Activated T-helper 2 cell treated with anti-CD3 and anti-CD28 coated beads, Interferon-gamma antibody, Interleukin-2, Interleukin-4, amounts not matched to agents 10 μg/mL and 5 μg/mL and 100 μg/mL, durations not matched to agents 14 hours and 24 hours and 36 hours (primary cell): ENCODE measurements at places on chromosomes 2 and 18. TPM values are rescaled to one million over a fixed set of nuclear protein-coding genes. Genes with fewer than 3 reads are reported as not detected.

DNA sequence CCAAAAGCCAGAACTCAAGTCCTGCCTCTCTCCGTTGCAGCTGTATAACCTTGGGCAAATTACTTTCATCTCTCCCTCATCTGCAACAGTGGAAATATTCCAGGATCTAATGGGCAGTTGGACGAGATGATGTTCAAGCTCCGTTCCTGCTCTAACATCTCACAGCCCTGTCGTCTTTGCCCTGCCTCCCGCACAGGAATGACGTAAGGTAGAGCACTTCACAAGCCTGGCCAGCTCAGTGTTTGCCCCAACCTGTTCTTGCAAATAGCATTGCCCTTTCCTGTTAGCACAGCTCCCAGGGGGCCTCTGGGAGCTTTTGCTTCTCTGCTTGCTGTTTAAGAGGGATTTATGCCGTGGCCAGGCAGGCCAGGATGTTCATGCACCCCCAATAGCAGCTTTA lies 107.9 kb downstream of the KLHL29 start:
- H3K36me3 ChIP-seq = no peaks in the 10 kb centered on the region
- H3K4me1 ChIP-seq = peaks cover 65% of the 10 kb centered on the region
- H3K4me3 ChIP-seq = no peak overlapping the region
- no peak overlapping the region for H3K27ac ChIP-seq

Gene AFF3
- total RNA-seq = 1.4 and 1.7 TPM in 2 replicates

- no peak overlapping the region for H3K4me3 ChIP-seq
- no peak for DNase-seq
- H3K27ac ChIP-seq = no peak overlapping the region
Observed at GRCh38 chr18:31419457-31419932, 28.0 kb upstream of the DSG3 start.

Gene ZBTB7C
- total RNA-seq = 0.07 and 0.21 TPM in 2 replicates

Gene KCNJ3
- total RNA-seq = not detected in 2 replicates

DNA sequence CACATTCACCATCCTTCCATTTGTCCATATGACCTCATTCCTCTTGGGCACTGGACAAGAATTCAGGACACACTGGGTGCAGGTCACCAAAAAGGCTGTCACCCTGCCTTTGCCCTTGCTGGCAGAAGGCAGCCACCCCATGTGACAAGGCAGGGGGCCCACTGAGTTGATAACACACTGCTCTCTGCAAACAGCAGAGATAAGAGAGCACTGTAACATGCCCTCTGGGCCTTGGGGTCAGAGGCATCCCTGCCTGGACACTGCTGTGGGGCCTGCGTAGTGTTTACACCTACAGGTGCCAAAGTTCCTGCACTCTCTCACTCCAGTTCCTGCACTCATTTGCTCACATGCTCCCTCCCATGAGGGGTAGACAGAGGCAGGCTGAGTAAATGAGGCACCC lies 344.7 kb upstream of the TCF4 start:
- no peak for DNase-seq
- no peaks in the 10 kb centered on the region for H3K27me3 ChIP-seq
- H3K27ac ChIP-seq = no peak overlapping the region
- H3K4me1 ChIP-seq = no peaks in the 10 kb centered on the region
- no peak overlapping the region for H3K4me3 ChIP-seq

DNA sequence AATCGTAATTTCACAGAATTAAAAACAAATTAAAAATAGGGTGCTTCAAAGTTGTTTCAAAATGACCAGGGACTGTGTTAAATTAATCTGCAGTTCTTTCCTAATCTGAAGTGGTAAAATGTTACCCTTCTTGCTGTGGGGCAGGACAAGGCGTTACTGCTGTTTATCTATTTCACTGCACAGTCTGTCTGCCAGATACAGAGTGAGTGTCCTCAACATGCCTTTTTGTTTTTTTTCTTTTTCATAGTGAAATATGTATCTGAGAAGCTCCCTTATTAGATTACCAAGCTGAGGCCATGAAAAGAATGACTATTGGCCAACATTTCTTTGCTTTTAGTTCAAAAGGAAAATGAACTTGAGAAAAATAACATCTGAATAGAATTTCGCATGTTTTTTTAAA lies 38.0 kb downstream of the KCTD1 start:
- H3K4me1 ChIP-seq = no peaks in the 10 kb centered on the region
- H3K4me3 ChIP-seq = no peak overlapping the region
- no peak for DNase-seq
- no peaks in the 10 kb centered on the region for H3K36me3 ChIP-seq
- no peak overlapping the region for H3K27ac ChIP-seq
- no peaks in the 10 kb centered on the region for H3K27me3 ChIP-seq

Gene SP5
- 0.30 and 0.32 TPM in 2 replicates for total RNA-seq

- H3K27ac ChIP-seq = no peak overlapping the region
- peaks cover 8% of the 10 kb centered on the region for H3K4me1 ChIP-seq
- H3K36me3 ChIP-seq = peaks cover 52% of the 10 kb centered on the region
- H3K27me3 ChIP-seq = no peaks in the 10 kb centered on the region
- H3K4me3 ChIP-seq = no peak overlapping the region
Observed at GRCh38 chr2:9465170-9465569, 9.2 kb upstream of the IAH1 start.

- H3K27me3 ChIP-seq = peaks cover under 1% of the 10 kb centered on the region
- H3K4me3 ChIP-seq = no peak overlapping the region
- no peaks in the 10 kb centered on the region for H3K4me1 ChIP-seq
Observed at GRCh38 chr2:29991086-29991485, 69.7 kb upstream of the ALK start.

Gene FLACC1
- total RNA-seq = 0.84 and 1.6 TPM in 2 replicates

GRCh38 chr2:173199294-173199693 lies 123.6 kb downstream of the MAP3K20 start:
- no peak for DNase-seq
- no peaks in the 10 kb centered on the region for H3K4me1 ChIP-seq
- no peak overlapping the region for H3K4me3 ChIP-seq
- peaks cover 15% of the 10 kb centered on the region for H3K36me3 ChIP-seq
- no peak overlapping the region for H3K27ac ChIP-seq

DNA sequence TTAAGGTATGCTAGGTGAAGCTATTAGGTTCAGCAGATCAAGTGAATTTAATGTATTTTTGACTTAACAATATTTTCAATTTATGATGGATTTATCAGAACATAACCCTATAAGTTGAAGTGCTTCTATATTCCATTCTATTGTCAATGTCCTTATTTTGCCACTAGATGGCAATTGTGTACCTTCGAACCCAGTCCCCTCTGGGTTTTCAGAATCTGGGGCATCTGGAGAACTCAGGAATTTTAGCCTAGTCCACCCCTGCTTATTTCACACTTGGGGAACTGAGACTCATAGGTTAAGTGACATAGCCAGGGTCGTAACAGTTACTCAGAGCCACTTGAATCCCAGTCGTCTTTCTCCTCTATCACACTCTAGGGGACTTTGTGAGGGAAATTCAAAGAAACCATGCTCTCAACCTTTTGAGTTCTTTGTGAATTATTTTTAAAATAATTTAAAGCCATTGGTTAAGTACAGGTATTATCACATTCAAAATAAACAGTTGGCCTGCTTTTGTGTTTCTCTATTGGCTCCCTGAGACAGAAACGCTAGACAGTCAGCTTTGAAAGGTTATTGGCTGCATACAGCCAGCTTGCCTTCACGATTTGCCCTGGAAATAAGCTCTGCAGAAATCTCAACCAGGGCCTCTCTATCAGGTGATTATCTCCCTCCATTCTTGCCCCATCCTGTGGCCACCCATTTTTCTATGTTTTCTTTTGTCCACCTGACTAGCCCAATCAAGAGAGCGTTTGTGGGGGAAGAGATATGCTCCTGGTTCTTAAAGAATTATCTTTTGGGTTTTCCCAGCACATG lies 145.0 kb downstream of the TTC27 start:
- no peak overlapping the region for H3K4me3 ChIP-seq
- H3K27ac ChIP-seq = no peak overlapping the region

Gene POTEJ
- not detected in 2 replicates for total RNA-seq

Gene RUFY4
- 0.39 TPM in 1 of 2 replicates, not detected in the other for total RNA-seq

- H3K27me3 ChIP-seq = peaks cover 2% of the 10 kb centered on the region
- no peaks in the 10 kb centered on the region for H3K36me3 ChIP-seq
- no peak overlapping the region for H3K27ac ChIP-seq
- no peak for DNase-seq
- peaks cover 75% of the 10 kb centered on the region for H3K4me1 ChIP-seq
Observed at GRCh38 chr2:152411154-152411553, 76.2 kb downstream of the FMNL2 start.

Gene NT5DC4
- total RNA-seq = not detected in 2 replicates

Gene HTR2B
- not detected in 2 replicates for total RNA-seq

DNA sequence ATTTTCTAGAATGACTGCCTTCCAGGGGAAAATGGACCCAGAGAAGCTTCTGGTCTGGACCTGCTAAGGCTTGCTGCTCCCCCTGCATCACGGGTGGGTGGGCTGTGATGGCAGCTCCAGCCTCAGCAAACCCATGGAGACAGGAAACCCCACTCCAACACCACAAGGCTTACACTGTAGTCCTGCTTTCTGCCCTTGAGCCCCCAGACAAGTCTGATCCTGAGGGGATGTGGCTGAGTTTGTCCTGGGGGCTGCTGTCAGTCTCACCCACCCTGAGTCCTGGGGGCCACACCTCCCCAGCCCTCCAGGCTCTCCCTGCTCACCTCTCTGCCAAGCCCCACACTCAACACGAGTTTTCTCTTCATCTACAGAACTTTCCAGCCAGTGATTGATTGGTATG lies 279.4 kb downstream of the EIPR1 start:
- H3K36me3 ChIP-seq = no peaks in the 10 kb centered on the region
- no peak overlapping the region for H3K4me3 ChIP-seq
- no peak overlapping the region for H3K27ac ChIP-seq
- H3K4me1 ChIP-seq = no peaks in the 10 kb centered on the region
- DNase-seq = no peak

DNA sequence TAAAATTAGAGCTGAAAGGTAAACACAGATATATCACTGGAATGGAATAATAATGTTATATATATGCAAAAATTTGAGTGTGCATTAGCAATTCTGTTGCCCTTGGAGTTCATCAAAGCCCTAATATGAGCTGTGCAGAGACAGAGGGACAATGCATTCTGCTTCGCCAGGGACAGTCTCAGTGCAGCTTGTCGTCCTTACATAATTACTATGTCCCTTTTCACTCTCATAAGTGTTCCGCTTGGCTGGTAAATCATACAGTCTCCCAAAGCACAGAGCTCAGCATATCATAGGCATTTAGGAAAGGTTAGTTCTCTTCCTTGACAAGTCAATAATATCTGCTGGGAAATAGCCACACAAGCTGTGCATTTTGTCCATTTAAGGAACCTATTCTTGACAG lies 30.7 kb downstream of the MAPK4 start:
- H3K27ac ChIP-seq = no peak overlapping the region
- H3K36me3 ChIP-seq = no peaks in the 10 kb centered on the region

DNA sequence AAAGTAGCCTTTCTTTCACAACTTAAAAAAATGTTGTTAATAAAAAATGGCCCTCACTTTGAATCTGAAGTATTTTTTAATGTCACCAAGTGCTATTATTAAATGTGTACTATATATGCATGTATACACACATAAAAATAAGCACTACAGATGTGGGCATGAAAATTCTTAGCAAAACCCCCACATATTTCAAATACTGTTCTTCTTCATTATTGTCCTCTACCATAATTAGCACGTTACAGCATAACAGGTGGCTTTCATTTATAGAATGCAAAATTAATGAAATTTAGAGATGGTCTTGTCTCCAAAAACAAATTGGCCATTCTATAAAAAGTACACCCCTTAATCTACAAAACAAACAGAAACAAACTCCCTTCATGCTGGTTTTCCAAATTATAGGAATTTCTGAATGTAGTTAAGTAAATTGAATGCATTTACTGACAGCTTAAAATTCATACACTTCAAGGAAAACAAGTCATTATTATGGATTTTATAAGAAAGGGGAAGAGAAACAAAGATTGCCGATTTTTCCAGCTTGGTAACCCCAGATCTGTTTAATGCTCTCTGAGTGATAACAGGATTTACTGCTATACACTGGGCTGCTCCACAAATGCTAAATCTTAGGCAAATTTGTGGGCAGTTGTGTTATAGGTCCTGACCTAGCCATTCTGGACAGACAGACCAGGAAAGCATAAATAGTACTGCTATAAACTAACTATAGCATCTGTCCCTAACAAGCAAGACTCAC lies 67.2 kb downstream of the SPRED2 start:
- no peak overlapping the region for H3K27ac ChIP-seq
- no peaks in the 10 kb centered on the region for H3K36me3 ChIP-seq
- no peak for DNase-seq
- no peak overlapping the region for H3K4me3 ChIP-seq

DNA sequence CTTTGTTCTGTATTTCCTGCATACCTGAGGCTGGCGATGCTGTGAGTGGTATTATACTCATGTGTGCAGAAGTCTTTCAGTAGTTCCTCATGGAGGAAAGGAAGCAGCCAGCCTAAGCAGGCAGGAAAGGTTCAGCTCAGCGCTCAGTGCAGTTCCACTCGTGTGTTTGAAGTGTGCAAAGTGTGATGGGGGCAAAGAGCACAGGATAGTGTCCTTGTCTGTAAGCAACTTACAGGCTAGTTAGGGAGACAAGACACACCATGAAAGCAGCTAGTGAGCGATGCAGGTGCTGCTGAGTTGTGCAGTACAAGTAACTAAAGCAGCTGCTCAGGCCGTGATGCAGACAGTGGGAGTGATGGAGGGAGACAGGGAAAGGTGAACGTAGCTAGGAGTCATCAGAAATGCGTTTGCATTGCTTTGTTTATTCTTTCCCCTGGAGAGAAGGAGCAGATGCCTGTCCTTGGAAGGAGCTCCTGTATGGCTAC lies 146.2 kb downstream of the LDLRAD4 start:
- DNase-seq = no peak
- H3K4me1 ChIP-seq = peaks cover 7% of the 10 kb centered on the region
- H3K4me3 ChIP-seq = no peak overlapping the region
- H3K36me3 ChIP-seq = no peaks in the 10 kb centered on the region
- H3K27me3 ChIP-seq = no peaks in the 10 kb centered on the region

Gene CTAGE1
- 0.07 TPM in 1 of 2 replicates, not detected in the other for total RNA-seq

Gene KATNAL2
- total RNA-seq = 0.23 and 0.37 TPM in 2 replicates

DNA sequence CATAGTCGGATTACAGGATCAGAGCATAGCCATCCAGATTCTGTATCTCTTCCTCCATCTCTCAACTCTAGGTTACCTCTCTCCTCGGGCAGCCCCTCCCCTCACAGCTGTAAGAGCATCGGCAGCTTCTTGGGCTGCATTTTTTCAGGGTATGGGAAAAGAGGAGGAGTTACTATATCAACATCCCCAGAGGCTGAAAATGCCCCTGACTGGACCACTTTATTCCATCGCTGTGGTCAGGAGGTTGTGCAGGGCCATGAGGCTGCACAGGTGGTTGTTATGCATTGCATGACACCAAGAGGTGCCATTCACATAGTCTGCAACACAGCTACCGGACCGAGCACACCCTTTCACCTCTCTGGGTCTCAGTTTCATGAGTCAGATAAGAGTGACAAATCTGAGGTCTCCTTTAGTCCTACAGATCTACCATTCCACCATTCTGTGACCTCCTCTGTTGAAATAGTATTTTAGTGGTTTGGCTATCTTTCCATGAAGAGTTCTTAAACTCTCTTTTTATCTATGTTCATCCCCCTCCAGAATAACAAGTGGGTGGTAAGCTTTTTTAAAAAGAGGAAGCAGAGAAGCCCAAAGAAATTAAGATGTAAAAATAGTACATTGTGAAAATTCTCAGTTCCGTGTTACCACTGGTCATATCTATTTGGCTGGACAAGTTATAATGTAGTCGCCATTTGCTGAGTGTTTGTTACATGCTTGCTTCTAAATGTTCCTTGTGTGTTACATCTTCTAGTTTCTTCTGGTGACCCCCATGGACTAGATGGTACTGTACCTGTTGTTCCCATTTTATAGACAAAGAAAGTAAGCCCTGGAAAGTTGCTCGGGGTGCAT lies 56.6 kb upstream of the SLC1A4 start:
- no peak for DNase-seq
- H3K27ac ChIP-seq = no peak overlapping the region
- H3K4me1 ChIP-seq = peaks cover 14% of the 10 kb centered on the region
- H3K27me3 ChIP-seq = peaks cover 11% of the 10 kb centered on the region
- H3K36me3 ChIP-seq = peaks cover 11% of the 10 kb centered on the region

- DNase-seq = no peak
- H3K4me1 ChIP-seq = no peaks in the 10 kb centered on the region
- H3K27ac ChIP-seq = no peak overlapping the region
- no peak overlapping the region for H3K4me3 ChIP-seq
Observed at GRCh38 chr2:99879481-99879880, 262.9 kb downstream of the AFF3 start.
